ENCODE measurements at places on chromosomes 5 and 9.

GRCh38 chr9:74277532-74277931 is 219.6 kb upstream of the RORB start:
- DNase-seq: no peak

DNA sequence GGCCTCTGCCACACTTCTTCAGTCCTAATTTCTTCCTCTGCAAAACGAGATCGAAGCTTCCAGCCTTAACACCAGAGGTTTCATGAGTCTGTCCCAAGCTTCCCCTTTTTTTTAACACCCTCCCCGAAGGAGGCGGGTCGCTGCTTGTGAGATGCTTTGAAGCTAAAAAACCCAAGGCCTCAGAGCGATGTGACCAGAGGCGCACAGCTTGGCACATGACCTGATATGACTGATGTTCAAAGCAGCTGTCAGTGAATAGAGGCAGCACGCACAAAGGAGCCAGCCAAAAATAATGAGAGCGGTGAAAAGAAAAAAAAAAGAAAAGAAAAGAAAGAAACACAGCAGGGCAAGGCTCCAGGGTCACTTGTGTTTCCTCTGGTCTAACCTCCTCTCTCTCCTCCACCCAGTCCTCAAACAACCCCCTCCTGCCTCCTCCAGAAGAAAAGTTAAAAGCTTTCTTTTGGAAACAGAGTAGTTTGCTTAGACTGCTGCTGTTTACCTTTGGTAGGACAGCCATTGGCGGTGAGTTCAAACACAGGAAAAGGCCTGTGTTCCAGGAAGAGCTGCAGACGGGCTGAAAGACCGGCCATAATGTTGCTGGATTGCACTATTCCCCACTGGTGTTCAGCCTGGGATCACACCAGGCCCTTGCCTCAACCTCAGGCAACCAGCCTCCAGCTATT is 10.9 kb upstream of the ZNF366 start:
- DNase-seq: no peak

GRCh38 chr9:9747787-9748186 is 865.0 kb downstream of the PTPRD start:
- DNase-seq: no peak

GRCh38 chr5:171739271-171739670 is 46.3 kb upstream of the SMIM23 start:
- DNase-seq: no peak

DNA sequence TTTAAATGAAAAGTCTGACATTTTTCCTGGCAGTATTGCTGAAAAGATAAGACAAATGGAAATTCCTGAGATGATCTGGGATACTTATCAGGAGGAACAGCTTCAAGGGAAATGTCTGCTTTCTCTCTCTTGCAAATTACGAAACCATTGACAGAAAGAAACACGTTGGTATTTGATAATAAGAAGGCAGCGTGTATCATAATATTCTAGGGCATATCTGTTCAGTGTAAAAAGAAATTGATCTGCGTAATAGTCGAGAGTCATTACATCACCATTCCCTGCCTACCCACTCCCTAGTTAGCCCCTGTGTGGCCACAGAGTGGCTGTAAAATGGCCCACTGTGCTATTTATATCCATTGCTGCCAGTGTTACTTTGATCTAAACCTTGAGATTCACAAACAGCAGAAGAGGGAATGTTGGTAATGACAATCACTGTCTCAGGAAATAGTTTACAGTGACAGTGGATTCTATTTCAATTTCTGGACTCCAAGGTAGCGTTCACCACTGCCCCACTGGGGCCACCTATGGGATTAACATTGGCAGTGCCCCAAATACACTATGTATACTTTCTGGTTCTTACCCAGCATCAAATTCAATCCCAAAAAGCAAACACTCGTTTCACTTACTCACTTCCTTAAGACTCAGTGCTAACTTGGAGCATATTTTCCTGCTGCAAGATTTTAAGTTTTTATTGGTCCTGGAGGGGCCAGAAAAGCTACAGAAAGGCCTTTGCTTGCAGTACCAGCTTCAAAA is 133.4 kb upstream of the GAS1 start:
- no peak for DNase-seq

GRCh38 chr5:62732677-62733121 is 154.1 kb downstream of the LRRC70 start:
- DNase-seq: no peak

DNA sequence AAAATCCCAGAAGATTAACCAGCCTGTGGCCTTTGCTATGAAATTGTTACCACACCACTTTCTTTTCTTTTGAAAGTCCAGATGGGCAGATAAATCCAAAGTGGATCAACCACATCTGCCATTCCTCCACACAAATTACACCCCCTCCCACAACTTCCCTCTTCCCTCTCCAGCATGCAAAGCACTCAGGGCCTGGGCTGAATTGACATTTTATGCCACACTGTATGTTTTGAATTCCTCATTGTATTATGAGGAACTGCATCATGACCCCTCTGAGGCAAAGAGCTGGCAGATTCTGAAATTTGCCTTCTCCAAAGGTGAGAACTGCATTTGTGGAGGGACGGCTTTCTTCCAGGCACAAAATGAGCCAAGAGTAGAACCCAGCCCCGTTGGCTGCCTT is 589.2 kb upstream of the KLF4 start:
- no peak for DNase-seq

GRCh38 chr9:71962328-71962727 is 50.9 kb downstream of the C9orf85 start:
- no peak for DNase-seq

DNA sequence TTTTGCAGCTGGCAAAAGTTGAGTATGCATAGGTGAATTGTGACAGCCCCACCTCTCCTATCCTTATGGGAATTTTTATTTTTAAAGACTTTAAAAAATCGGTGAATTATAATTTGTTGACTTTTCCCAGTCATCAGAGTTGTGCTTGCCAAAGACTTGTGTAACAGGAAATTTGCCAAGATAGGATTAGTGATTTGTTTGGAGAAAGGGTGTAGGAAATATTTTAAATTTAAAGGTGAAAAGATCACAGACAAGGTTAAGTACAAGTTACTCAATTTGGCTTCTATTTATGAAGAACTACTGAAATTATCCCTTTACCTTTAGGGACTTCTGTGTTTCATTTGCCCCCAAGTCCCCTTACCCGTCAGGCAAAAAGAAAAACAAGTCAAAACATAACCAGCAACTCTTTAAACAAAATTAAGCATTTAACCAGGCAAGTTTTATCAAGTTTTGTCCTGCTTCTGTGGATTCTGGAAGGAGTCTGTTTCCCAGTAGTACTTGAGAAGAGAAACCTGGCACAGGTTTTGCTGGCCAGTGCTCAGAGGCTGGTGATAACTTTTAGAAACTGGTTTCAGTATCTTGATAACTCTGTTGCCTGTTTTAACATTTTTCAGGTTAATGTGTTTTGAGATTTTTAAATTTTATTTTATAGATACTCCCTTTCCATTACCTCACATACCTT is 285.4 kb downstream of the MAST4 start:
- DNase-seq: no peak

DNA sequence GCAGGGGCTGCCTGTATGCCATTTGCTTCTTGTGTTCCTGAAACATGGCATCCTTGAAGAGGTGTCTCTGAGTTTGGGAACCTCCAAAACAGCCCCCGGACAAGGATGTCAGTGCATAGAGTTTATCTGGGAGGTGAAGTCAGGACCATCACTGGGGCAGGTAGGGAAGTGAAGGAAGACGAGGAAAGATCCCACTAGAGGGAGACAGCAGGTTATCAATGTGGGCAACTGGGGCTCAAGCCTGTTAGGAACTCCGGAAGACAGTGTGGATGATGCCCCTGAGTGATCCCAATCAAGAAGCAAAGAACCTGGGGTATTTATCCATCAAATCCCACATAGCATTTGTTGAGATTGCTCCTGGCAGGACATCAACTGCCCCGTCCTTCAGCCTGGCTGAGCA is 233.1 kb downstream of the AGTPBP1 start:
- DNase-seq: no peak

- DNase-seq: no peak
Observed at GRCh38 chr9:89483592-89484474, 14.1 kb downstream of the SEMA4D start.

DNA sequence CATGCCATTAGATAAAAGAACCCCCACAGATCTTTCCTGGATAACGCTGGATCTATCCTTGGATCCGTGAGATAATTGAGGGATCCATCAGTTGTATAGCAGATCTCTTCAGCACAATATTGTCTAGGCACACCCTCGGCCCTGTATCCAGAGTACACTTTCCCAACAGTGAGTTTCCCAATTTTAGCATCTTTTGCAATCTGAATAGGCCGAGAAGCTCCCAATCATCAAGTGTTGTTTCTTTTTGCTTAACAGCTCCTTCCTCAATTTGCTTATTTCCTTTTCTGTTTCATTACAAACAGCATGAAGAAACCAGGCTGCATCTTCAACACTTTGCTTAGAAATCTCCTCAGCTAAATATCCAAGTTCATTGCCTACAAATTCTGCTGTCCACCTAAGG is 4.4 kb upstream of the SPTLC1 start:
- no peak for DNase-seq

GRCh38 chr9:136512651-136513071 is 29.8 kb upstream of the SEC16A start:
- DNase-seq: no peak

DNA sequence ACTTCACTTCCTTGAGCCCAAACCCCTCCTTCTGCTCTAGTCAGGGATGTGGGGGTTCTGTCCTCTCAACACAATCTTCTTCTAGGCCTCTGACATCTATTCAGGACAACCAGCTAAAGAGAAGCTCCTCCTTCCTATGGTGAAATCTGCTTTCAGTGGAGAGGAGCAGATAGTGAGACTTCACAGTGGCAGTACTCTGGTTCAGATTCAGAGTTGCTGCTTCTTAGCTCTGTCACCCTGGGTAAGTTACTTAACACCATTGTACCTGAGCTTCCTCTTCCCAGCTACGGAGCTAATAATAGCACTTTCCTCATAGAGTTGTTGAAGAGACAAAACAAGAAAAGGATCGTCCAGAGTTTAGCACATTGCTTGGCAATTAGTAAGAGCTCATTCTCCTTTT is 77.3 kb upstream of the LARP1 start:
- no peak for DNase-seq

GRCh38 chr5:15689836-15690235 is 189.9 kb downstream of the FBXL7 start:
- no peak for DNase-seq

- no peak for DNase-seq
Observed at GRCh38 chr5:91189480-91190313, 193.4 kb downstream of the ARRDC3 start.

GRCh38 chr5:169599451-169599850 is 15.9 kb downstream of the SPDL1 start:
- no peak for DNase-seq

GRCh38 chr5:74638970-74639806 is 1.3 kb downstream of the ENC1 start:
- DNase-seq: no peak

DNA sequence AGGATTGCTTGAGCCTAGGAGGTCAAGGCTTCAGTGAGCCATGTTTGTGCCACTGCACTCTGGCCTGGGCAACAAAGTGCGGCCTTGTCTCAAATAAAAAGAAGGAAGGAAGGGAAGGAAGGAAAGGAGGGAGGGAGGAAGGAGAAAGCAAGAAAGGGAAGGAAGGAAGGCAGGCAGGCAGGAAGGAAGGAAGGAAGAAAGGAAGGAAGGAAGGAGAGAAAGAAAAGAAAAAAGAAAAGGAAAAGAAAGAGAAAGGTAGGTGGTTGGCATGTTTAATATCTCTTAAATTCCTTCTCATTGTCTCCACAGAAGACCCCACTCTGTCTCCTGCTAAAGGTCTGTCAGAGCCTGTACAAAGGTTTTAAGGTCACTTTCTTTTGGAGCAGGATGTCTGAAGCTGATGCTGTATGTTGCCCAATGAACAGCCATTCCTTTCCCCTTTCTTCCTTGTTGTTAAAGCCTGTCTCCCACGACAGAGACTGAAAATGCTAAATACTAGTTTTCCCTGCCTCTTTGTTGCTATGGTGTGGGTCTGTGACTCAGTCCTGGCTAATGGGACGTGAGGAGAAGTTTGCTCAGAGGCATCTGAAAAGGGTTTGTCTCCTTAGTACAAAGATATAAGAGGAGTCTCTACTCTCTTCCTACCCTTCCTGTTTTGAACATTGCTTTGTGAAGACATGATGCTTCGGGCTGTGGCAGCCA is 213.3 kb downstream of the PCSK1 start:
- DNase-seq: no peak

DNA sequence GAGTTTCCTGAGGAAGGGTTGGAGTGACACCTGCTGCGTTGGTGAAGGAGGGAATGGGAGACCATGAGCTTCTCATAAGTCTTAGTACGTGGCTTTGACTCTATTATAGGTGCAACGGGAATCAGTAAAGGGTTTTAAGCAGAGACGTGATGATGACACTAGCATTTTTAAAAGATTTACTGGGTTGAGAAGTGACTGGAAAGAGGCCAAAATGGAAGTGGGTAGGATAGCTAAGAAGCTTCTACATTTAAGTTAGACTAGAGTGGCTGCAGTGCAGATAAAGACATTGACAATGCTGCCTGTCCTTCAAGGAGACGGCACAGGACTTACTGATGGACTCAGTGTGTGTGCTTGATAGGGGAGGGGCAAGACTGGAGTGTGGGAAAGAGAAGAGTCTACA is 6.2 kb downstream of the GAPT start:
- DNase-seq: no peak

DNA sequence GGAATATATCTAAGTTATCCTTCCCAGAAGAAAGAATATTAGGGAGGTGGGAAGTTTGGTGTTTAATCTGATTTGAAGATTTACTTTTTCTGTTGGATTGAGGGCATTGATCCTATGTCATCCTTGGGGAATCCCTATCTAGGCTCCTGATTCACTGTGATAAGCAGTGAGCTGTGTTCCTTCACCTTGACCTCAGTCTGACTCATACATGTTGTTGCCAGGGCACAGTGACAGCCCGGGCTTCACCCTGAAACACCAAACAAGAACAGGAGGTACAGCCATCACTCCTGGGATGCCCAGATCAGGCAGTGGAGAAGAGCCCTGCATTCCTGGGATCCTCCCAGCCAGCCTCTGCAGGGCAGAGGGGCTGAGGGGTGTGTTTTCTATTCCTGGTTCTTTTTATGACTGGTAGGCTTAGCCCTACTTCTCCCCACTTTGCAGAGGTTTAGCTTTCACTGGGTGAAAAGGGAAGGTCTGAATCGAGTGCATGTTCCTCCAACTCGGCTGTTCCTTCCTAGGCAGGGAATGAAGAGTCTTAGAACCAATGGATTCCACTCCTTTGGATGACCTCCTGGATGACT is 3.1 kb upstream of the FAM53C start:
- DNase-seq: no peak

Measured in NCI-H2227 treated with DMSO at 0.1 percent for 48 hours (cell line).